ENCODE measurements at places on chromosomes 3 and 15. TPM values are rescaled to one million over a fixed set of nuclear protein-coding genes. Genes with fewer than 3 reads are reported as not detected.

DNAJB8 gene
- not detected for total RNA-seq

CCDC9B gene
- total RNA-seq: 8.4 TPM

MESP2 gene
- total RNA-seq: 2.8 TPM

PCLAF gene
- total RNA-seq: 13.6 TPM

GHSR gene
- not detected for total RNA-seq

TTLL13 gene
- total RNA-seq: not detected

Data from camera-type eye (tissue), 1 donor.